H1 (cell line): ENCODE measurements at places on chromosomes 16 and 17. TPM values are rescaled to one million over a fixed set of nuclear protein-coding genes. Genes with fewer than 3 reads are reported as not detected.

GRCh38 chr17:72591289-72592241, 470.7 kb downstream of the SOX9 start:
- DNase-seq = peak; percentile 60
- peak overlapping the region; percentile 69 for H3K4me3 ChIP-seq
- H3K4me1 ChIP-seq = peaks cover 9% of the 10 kb centered on the region
- H3K27ac ChIP-seq = no peak overlapping the region

GRCh38 chr17:58375256-58375655, 23.3 kb upstream of the SUPT4H1 start:
- H3K27ac ChIP-seq = no peak overlapping the region
- H3K4me3 ChIP-seq = no peak overlapping the region
- no peak for DNase-seq
- peaks cover 13% of the 10 kb centered on the region; the same call in 1 of the 2 replicates for H3K4me1 ChIP-seq
- H3K27me3 ChIP-seq = no peaks in the 10 kb centered on the region
- no peaks in the 10 kb centered on the region for H3K36me3 ChIP-seq

The MRPS7 gene
- total RNA-seq = 75.5 and 79.4 TPM in 2 replicates

The MT1A gene
- total RNA-seq = not detected in 2 replicates

The SECTM1 gene
- 0.20 and 0.57 TPM in 2 replicates for total RNA-seq

DNA sequence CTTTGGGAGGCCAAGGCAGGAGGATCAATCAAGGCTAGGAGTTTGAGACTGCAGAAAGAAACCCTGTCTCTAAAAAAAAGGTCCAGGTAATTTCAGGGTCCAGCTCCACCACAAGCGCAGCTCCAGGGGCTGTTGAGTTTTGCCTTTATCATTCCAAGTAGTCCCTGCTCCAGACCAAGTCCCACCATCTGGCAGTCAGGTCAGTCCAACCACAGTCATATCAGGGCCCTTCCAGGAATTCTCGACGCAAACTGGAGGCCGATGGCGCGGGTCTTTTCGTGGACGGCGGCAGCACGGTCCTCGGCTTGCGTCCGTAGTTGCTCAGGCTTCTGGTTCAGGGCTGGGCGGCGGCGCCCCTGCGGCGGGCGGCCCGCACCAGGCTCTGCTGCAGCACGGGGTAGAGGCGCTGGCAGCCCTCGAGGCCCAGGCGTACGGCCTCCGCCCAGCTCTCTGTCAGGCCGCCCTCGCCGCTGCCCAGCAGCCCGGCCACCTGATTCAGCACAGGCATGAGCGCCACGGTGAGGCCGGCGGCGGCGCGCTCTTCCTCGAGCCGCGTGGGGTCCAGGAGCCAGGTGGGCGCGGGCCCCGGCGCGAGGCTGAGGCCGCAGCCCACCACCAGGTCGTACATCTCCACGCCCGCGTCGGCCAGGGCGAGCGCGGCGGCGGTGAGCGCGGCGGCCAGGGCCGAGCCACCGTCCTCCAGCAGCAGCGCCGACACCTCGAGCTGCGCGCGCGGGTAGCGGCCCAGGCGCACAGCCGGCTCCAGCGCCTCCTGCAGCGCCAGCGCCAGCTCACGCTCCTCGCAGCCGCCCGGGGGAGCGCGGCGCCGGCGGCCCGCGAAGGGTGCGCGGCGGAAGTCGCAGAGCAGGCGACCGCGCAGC, 752 bp downstream of the EXOSC6 start:
- DNase-seq = peak; percentile 71
- H3K27me3 ChIP-seq = no peaks in the 10 kb centered on the region
- peak overlapping the region; percentile 93; the same call in 1 of the 2 replicates for H3K27ac ChIP-seq
- H3K4me3 ChIP-seq = peak overlapping the region; percentile 79

The PRAC2 gene
- total RNA-seq = not detected in 2 replicates

The OTOA gene
- 0.32 TPM in 1 of 2 replicates, not detected in the other for total RNA-seq

The NAGS gene
- 5.1 TPM in 2 replicates for total RNA-seq

- H3K4me3 ChIP-seq = no peak overlapping the region
- no peaks in the 10 kb centered on the region for H3K27me3 ChIP-seq
- H3K36me3 ChIP-seq = no peaks in the 10 kb centered on the region
Measured at GRCh38 chr17:55202896-55203295, 61.9 kb upstream of the HLF start.

The TPSD1 gene
- not detected in 2 replicates for total RNA-seq

- no peak overlapping the region for H3K4me3 ChIP-seq
- no peaks in the 10 kb centered on the region for H3K4me1 ChIP-seq
- H3K27me3 ChIP-seq = no peaks in the 10 kb centered on the region
- no peak for DNase-seq
- H3K36me3 ChIP-seq = no peaks in the 10 kb centered on the region
Measured at GRCh38 chr17:73634629-73635028, 9.6 kb downstream of the SDK2 start.

DNA sequence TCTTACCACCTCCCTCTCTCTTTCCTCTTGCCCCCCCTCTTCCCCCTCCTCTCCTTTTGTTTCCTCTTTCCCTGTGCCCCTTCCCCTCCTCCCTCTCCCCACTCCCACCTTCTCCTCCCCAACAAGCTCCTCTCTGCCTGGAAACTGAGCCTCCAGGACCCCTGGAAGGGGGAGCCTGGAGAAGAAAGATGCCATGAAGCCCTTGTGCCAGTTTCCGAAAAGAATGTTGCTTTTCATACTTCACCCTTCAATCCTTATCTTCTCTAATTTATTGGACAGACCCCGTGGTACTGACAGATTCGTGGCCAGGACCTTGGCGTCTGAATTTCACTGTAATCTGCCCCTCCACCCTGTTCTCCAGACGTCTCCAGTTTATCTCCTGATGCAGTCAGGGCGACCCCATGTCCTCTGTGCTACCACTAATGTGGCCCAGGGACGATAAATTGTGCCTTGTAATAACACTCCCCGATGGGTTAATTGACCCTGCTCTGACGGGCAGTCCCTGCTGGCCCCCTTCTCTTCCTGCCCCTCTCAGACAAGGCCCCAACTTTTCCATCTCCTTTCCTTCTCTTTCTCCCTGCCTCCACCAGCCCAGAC, 138.4 kb upstream of the GSE1 start:
- no peak overlapping the region for H3K27ac ChIP-seq
- H3K27me3 ChIP-seq = no peaks in the 10 kb centered on the region
- H3K4me3 ChIP-seq = no peak overlapping the region
- no peaks in the 10 kb centered on the region for H3K36me3 ChIP-seq
- no peak for DNase-seq
- peaks cover 4% of the 10 kb centered on the region for H3K4me1 ChIP-seq

- H3K27me3 ChIP-seq = no peaks in the 10 kb centered on the region
- no peak overlapping the region for H3K27ac ChIP-seq
- peaks cover 6% of the 10 kb centered on the region; the same call in 1 of the 2 replicates for H3K4me1 ChIP-seq
- no peak for DNase-seq
Measured at GRCh38 chr17:41625602-41626001, 1.2 kb upstream of the KRT17 start.

The KRTAP9-4 gene
- not detected in 2 replicates for total RNA-seq

DNA sequence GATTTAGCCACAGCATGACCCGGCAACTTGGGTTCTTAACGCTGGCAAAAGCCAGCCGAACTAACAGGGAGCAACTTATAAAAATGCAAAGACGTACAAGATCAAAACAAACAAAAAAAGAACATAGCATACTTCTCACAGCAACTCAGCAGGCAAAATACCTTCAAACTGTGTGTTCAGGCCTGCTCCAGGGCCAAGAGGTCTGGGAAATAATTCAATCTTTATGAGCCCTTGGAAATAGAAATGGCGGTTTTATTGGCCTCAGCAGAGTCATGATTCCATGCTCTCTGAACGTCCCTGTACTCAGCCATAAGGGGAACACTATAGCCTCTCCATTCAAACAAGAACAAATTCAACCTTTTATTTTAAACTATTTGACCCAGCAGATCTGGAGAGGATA, 101.3 kb upstream of the C17orf78 start:
- no peaks in the 10 kb centered on the region for H3K4me1 ChIP-seq
- H3K36me3 ChIP-seq = peaks cover 60% of the 10 kb centered on the region
- no peak overlapping the region for H3K27ac ChIP-seq
- no peak for DNase-seq

DNA sequence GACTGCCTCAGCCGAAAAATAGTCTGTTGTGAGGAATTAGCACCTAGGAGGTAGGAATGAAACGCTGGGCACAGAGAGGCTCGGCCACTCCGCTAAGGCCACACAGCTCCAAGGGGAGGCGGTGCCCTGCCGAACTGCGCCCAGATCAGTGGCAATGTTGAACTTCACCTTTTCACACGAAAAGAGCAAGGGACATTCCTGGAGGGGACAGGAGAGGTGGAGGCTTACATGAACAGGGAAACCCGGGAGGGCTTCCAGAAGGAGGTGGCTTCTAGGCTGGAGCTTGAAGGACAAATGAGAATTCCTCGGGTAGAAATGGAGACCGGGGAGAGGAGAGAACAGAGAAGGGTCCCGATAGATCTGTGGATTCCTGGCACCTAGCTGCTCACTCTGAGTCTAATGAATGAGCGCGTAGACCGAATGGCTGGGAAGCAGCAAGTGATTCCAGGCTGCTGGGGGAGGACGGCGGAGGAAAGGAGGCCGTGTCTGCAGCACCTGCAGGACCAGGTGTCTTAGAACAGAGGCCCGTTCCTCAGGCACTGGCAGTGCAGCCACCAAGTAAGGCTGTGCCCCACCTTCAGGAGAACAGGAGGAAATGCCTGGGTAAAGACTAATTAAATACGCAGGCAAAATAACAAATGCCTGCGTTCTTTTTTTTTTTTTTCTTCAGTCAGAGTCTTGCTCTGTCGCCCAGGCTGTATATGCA, 722 bp upstream of the SLC38A10 start:
- H3K4me3 ChIP-seq = peak overlapping the region; percentile 70
- H3K4me1 ChIP-seq = peaks cover 6% of the 10 kb centered on the region
- no peaks in the 10 kb centered on the region for H3K36me3 ChIP-seq
- no peak overlapping the region; the same call in 1 of the 2 replicates for H3K27ac ChIP-seq
- DNase-seq = peak; percentile 23
- no peaks in the 10 kb centered on the region for H3K27me3 ChIP-seq

The PHOSPHO1 gene
- 0.34 and 0.73 TPM in 2 replicates for total RNA-seq

DNA sequence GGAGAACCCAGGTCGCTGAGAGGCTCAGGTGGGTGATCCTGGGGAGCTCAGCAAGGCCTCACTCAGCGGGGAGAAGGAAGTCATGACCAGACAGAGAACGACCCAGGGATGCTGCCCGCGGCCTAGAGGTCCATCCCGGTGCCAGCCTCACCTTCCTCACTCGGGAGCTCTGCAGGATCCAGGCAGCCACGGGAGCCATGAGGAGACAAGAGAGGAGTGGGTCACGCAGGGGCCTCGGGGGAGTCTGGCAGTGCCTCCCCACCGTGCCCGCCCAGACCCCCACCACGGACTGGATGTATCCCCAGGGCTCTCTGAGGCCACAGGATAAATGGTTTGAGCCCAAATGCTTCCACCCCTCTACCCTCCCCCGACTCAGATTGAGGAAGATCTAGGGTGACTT, 10.7 kb downstream of the ATP2A3 start:
- H3K36me3 ChIP-seq = no peaks in the 10 kb centered on the region
- no peak overlapping the region for H3K4me3 ChIP-seq
- no peaks in the 10 kb centered on the region for H3K27me3 ChIP-seq
- no peak for DNase-seq
- no peak overlapping the region for H3K27ac ChIP-seq
- H3K4me1 ChIP-seq = peaks cover 12% of the 10 kb centered on the region

- H3K27me3 ChIP-seq = no peaks in the 10 kb centered on the region
- H3K27ac ChIP-seq = peak overlapping the region; percentile 100
- no peaks in the 10 kb centered on the region for H3K4me1 ChIP-seq
- no peaks in the 10 kb centered on the region for H3K36me3 ChIP-seq
- no peak for DNase-seq
Measured at GRCh38 chr16:70453892-70454221, 538 bp upstream of the FCSK start.

GRCh38 chr16:73707863-73708262, 588.8 kb upstream of the PSMD7 start:
- no peak overlapping the region for H3K4me3 ChIP-seq
- no peak overlapping the region for H3K27ac ChIP-seq
- H3K36me3 ChIP-seq = no peaks in the 10 kb centered on the region
- no peak for DNase-seq

The TBC1D3E gene
- total RNA-seq = not detected in 2 replicates

DNA sequence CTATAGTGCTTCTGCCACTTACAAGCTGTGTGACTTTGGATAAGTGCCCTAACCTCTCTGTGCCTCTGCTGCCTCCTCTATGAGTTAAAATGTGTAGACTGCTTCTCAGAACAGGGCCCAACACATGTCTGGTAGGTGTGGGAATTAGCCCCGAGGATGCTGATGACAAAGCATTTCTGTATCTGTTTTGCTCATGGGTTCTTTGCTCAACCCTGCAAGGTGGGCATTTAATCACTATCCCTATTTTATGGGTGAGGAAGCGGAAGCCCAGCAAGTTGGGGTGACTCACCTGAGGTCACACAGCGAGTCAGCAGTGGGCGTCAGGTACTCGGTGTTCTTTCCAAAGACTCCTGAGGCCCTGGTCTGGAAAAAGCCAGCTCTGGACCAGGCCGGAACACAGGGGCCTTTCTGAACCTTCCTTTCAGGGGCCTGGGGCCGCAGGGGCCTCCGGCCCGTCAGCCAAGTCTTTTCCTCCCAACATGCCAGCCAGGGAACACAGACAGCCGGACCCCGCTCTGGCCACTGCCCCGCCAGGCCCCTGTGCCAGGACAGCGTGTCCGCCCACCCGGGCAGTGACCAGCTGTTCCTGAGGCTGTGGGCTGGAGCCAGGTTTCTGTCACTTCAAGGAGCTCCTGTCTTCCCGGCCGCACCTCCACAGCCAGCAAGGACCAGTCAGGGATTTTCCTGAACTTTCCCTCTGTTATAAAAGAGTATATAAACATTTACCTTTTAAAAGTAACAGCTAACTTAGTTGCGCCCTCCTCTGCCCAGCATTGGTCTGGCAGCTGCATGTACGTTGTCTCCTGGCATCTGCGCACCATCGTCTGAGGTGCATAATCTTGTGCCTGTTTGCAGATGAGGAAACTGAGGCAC, 62.5 kb downstream of the SREBF1 start:
- H3K4me3 ChIP-seq = no peak overlapping the region
- H3K27ac ChIP-seq = no peak overlapping the region
- H3K36me3 ChIP-seq = no peaks in the 10 kb centered on the region
- H3K27me3 ChIP-seq = peaks cover 5% of the 10 kb centered on the region; the same call in 1 of the 2 replicates
- H3K4me1 ChIP-seq = peaks cover 2% of the 10 kb centered on the region
- no peak for DNase-seq

- H3K36me3 ChIP-seq = peaks cover 7% of the 10 kb centered on the region; the same call in 1 of the 2 replicates
- H3K27me3 ChIP-seq = no peaks in the 10 kb centered on the region
- no peak overlapping the region for H3K27ac ChIP-seq
- no peak overlapping the region for H3K4me3 ChIP-seq
- DNase-seq = no peak
- no peaks in the 10 kb centered on the region for H3K4me1 ChIP-seq
Measured at GRCh38 chr16:14579266-14579665, 50.8 kb downstream of the PARN start.

The CRYBA1 gene
- not detected in 2 replicates for total RNA-seq

DNA sequence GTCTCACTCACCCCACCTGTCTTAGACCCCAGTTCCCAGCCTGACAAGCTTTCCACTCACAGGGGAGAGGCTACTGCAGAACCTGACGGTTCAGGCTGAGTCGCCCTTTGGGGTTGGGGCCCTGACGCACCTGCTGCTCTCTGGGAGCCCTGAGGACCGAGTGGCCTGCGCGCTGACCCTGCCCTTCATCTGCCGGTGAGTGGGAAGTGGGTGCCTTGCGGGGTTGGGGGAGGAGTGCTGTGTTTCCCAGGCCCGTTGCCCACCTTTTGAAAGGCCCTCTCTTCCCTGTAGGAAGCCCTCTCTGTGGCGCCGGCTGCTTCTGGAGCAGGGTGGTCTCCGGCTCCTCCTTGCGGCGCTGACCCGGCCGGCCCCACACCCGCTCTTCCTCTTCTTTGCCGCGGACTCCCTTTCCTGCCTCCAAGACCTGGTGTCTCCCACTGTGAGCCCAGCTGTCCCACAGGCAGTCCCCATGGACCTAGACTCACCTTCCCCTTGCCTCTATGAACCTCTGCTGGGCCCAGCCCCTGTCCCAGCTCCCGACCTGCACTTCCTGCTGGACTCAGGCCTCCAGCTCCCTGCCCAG, 6.1 kb upstream of the TGFB1I1 start:
- no peak overlapping the region for H3K27ac ChIP-seq
- no peak for DNase-seq
- no peaks in the 10 kb centered on the region for H3K27me3 ChIP-seq
- no peaks in the 10 kb centered on the region for H3K4me1 ChIP-seq
- H3K4me3 ChIP-seq = no peak overlapping the region
